ENCODE measurements at places on chromosomes 7 and 10.

- DNase-seq = no peak
These were observed 1.4 kb upstream of the HOXA6 start for GRCh38 chr7:27148756-27149641.

DNA sequence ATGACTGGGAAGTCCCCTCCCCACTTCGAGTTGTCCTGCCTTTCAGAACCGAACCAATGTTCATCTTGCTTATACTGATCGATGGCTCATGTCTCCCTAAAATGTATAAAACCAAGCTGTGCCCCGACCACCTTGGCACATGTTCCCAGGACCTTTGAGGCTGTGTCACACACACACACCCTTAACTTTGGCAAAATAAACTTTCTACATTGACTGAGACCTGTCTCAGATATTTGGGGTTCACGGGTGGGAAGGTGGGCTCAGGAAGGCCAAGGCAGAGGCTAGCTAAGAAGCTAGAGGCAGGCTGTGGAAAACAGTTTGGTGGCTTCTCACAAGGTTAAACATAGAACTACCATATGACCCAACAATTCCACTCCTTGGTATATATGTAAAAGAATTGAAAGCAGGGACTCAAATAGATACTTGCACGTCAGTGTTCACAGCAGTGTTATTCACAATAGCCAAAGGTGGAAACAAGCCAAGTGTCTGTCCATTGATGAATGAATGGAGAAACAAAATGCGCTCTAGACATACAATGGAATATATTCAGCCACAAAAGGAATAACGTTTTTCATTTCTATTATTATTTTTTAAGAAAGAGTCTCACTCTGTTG, 15.4 kb downstream of the PRF1 start:
- DNase-seq = no peak

DNA sequence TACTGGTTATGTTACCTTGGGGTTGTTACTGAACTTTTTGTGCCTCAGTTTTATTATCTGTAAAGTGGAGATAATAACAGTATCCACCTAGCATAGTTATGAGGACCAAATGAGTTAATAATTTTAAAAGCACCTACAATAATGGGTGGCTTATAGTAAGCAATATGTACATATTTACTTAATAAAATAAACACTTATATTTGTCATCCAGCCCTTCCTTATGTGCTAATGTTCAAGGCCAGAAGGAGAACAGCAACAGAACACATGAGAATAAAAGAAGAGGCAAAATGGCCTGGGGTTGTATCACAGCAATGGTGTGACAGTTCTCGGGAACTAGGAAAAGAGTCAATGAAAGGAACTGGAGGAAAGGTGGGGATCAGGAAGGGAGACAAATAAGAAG, 255.4 kb upstream of the LRGUK start:
- no peak for DNase-seq

GRCh38 chr7:6248581-6248980, 23.8 kb downstream of the CYTH3 start:
- no peak for DNase-seq

DNA sequence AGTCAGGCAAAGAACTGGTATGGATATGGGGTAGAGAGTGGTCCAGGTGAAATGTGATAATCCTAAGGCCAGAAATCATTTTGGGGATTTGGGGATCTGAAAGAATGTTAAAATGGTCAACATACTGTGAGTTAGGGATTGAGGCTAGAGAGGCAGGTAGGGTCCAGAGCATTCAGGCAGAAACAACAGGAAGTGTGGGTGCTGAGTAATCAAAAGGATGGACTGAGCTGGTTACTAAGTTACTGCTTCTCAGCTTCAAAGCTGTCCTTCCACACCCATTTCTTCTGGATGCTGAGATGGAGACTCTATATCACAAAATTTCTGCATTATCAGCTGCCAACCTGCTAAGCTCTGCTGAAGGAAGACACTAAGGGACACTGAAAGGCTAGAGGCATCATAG, 30.6 kb upstream of the PRKCQ start:
- DNase-seq = no peak

- no peak for DNase-seq
These were observed 579.8 kb downstream of the PARD3 start for GRCh38 chr10:34235164-34235832.

GRCh38 chr7:80284855-80285254, 150.2 kb downstream of the GNAI1 start:
- DNase-seq = no peak
